Urinary bladder (tissue), 4 donors: ENCODE measurements at places on chromosomes 16 and 17. TPM values are rescaled to one million over a fixed set of nuclear protein-coding genes. Genes with fewer than 3 reads are reported as not detected.

Gene QPRT
- 20.0 TPM for total RNA-seq

Gene CES3
- total RNA-seq, result not detected

Gene KCNJ2
- 9.1 TPM for total RNA-seq

Gene CTU2
- total RNA-seq, result 6.8 TPM

Gene ABCA6
- total RNA-seq, result 74.6 TPM

Gene SSTR5
- total RNA-seq, result 0.32 TPM
